Activated gamma-delta T cell treated with Interleukin-2 at 50 U/mL for 16 hours (primary cell): ENCODE measurements at places on chromosomes 11 and 22.

- no peak for DNase-seq
Measured at GRCh38 chr22:40410272-40410671, 39.9 kb downstream of the SGSM3 start.

DNA sequence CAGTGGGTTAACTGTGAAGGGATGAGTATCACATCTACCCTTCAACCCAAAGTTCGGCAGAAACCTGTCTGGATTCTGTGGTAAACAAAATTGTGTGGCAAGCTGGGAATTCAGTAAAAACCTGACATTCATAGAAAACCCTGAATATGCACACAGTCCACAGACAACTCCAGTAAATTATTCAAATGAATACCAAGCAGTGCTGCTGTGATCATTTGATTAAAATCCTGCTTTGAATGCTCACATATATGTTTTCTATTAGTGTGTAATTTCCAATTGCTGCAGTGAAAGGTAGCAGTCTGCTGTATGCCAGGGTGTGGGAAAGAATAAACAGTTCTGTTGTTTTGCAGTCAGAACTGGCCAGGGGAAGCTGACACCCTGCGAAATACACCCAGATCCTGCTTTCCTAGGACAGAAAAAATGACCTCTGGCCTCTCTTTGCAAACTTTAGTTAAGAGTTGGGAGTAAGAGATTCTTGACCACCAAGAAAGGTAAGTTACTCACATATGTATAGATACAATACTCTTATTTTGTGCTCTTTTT lies 217.8 kb downstream of the FAM76B start:
- no peak for DNase-seq

- no peak for DNase-seq
Measured at GRCh38 chr11:111082664-111083063, 162.9 kb upstream of the POU2AF2 start.

DNA sequence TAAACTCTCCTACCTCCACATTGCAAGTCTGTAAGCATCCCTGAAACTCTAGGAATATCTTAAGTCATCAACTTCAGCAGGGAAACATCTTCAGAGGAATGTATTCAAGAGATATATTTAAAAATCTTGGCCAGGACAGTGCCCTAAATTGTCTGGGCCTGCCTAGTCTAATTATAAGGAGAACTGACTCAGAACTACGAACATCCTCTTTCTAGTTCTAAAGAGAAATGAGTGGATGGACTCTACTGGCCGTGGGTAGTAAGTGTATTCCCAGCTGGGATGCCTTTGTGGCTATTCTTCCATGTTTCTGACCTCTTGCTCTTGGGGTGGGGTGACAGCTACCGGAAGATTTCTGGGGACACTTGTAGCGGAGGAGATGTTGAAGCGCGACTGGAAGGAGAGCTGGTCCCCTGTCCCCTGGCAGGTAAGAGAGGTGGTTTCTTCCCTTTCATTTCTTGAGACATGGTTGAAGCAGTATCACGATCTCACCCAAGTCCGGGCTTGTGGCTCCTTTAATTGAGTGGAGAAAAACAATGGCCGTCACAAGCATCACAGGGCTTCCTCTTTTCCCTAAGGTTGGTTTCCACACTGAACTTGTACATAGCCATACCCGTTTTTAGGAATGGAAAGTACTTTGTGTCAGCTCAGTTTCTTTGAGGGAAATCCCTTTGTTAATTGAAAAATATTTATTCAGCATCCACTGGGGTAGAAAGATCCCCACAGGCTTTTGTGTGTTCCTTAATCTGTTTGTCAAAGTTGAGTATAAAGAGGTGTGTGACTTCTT lies 97.7 kb upstream of the SORL1-AS1 start:
- no peak for DNase-seq

DNA sequence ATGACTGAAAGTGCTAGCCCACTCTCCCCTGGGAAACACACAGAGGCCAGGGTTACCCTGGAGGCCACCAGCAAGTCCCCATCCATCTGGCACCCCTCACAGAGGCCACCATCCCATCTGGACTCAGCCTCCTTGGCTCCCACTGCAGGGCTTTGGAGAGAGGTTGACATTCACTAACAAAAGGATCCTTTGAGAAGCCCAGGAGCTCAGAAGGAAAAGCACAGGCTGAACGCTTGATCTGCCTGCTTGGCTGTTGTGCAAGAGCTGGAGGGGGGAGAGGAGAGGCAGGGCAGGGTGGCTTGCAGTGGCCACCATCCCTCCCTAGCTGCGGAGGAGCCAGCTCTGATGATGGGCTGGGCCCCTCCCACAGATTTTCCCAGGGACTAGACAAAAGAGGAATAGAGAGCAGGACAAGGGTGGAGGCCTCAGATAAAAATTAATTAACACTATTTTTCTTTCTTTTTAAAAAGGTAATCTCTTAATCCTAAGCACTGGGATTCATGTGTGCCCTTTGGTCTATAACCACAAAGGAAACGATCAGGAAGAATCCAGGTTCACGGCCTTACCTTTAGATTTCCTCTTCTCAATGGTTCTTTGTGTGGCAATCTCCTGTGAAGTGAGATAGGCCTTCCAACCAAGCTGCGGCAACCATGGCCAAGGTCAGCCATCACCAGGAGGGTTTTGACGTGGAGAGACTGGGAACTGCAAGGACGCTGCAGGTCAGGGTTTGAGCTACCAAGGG lies 154.7 kb downstream of the BARX2 start:
- no peak for DNase-seq

- DNase-seq = no peak
Measured at GRCh38 chr11:64130618-64131017, 35.3 kb downstream of the MACROD1 start.

DNA sequence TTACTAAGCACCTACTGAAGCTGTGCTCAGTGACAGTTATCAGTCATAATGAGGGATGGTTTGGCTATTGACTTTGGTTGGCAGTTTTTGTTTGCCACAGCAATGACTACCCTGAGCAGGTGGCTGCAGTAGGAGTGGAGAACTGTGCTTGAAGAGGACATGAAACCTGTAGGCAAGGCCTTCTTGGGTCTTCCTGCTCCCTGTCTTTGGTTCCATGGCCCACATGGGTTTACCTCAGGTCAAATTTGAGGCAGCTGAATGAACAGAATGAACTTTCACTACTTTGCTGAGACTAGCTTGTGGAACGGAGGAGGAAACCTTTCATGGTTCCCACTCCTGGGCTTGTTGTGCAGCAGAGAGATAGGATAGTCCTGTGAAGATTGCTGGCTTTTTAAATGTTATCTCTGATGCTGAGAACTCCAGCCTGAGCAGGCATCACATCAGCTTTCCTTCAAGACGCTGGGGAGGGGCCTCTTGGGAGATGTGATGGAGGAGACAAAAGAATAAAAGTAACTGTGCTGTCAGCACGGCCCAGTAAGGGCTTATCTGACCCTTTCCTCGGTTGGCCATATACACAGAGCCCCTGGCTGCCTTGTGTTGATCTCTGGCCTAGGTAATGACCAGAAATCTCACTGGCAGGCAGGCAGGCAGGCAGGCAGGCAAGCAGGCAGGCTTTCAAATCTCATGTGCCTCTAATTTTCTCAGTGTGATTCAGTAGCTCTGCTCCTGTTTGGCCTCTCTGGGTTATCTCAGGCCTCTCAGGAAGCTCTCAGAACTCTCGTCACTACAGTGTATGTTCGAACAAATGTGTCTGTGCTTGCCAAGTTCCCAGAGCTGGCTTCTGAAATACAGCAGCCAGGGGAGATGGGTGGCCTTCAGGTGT lies 12.0 kb downstream of the STIM1 start:
- no peak for DNase-seq

GRCh38 chr22:26592421-26592891 lies 2.5 kb upstream of the TPST2 start:
- DNase-seq = peak; percentile 68

GRCh38 chr22:19121631-19122142 lies 525 bp downstream of the DGCR2 start:
- peak; percentile 17 for DNase-seq

- no peak for DNase-seq
Measured at GRCh38 chr11:118975771-118976709, 4.5 kb downstream of the FOXR1 start.

DNA sequence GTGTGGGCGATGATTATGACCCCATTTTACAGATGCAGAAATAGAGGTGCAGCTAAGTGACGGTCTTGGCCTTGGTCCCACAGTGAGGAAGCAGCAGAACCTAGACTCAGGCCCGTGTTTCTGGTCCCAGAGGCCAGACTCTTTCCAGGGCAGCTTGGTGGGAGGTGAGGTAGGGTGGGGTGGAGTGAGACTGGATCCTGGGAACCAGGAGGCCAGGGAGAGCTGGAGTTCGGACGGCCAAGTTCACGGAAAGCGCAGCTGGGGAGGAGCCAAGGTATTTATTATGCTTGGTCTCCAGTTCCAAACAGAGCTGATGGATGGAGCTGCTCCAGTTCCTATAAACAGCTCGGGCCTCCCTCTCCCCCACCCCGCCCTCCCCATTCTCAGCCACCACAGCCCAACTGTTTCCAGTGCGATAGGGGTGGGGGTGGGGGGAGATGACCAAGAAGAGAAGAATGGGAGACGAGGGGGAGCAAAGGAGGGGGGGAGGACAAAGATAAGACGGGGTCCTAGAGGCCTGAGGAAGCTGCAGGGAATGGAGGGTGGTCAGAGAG lies 16.2 kb downstream of the LRRC32 start:
- DNase-seq = no peak

- DNase-seq = no peak
Measured at GRCh38 chr11:110425751-110426545, 3.8 kb upstream of the FDX1 start.

GRCh38 chr11:134030853-134031252 lies 38.0 kb upstream of the JAM3 start:
- DNase-seq = no peak

DNA sequence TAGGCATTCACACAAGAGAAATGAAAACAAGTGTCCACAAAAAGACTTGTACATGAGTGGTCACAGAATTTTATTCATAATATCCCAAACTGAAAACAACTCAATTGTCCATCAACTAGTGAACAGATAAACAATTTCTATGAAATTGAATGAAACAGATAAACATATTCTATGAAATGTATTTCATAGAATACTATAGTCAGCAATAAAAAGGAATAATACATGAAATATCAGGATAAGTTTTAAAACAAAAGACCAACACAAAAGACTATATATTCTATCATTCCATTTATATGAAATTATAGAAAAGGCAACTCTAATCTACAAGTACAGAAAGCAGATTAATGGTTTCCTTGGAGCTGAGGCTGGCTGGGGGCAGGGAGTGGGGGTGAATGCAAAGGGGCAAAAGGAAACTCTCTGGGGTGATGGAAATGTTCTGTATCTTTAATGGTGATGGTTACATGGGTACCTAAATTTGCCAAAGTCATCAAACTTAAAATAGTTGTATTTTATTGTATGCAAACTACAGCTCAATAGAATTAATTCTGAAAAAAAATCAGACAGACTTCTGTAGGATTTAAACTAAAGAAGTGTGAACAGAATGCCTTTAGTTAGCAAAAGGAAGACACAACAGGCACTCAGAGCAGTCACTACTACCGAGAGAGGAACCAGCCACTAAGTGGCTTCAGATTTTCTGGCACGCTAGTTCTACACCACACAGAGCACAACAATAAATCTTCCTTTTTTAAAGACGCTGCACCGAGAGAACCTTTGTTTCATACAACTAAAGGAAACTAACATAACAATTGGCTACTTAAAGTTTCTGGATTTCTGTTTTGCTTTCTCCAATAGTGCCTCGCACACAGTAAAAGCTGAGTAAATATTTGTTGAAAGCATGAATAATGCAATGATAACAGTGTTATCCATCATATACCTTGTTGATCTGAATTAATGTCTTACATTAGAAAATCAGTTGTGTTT lies 15.4 kb downstream of the CCDC34 start:
- DNase-seq = no peak

- DNase-seq = no peak
Measured at GRCh38 chr11:79471071-79471844, 30.4 kb upstream of the TENM4 start.

DNA sequence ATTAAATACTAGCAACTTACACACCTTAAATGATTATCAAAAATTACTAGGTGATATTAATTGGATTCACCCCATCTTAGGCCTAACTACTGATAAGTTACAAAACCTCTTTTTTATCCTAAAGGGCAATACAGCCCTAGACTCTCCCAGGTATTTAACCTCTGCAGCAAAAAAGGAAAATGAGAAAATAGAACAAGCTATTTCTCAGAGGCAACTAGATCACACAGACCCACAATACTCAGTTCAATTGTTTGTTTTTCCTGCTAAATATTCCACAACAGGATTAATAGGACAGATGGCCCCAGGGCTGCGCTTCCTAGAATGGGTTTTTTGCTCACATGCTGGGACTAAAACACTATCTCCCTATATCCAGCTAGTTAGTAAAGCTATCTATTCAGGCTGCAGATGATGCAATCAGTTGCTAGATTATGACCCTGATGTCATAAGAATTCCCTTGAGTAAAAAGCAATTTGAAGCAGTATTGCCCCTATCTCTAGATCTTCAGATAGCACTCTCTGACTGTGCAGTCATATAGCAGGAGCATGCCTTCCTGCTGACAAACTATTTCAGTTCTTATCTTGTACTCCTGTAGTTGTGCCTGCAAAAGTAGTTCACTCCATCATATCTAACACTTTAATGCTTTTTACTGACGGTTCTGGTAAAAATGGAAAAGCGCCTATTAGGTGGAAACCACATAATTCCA lies 1595.5 kb upstream of the TENM4 start:
- DNase-seq = no peak
